GDM1 (cell line): ENCODE measurements at places on chromosomes 12 and 14.

DNA sequence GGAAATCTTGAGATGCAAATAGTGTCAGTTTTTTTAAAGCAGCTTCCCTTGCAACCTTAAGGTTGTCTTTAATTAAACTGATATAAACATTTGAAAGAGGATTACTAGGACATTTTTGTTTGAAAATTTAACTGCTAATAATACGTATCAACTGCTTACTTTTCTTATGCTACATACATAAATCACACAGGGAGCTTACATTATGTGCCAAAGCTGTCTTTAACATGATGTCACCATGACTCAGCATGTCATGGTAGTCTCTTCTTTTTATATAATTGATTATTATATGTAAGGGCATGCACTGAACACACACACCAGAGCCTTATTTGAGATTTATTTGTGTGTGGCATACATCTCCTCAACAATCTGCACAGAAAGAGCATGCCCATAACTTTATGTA, 63.0 kb upstream of the PTHLH start:
- DNase-seq = no peak

DNA sequence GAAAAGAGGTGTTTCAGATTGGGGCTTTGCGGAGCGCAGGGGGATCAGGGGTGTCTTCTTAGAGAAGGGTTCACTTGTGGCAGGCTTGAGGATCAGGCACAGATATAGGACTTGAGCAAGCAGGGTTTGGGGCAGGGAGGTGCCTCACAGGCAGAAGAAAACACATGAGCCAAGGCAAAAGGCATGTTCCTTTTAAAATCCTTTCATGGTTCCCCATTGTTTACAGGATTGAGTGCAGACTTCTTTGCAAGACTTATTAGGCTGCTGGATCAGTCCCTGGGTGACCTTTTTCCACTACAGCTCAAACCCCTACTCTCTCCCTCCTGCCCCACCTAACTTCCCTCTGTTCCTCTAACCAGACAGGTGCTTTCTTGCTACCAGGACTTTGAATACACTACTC, 19.7 kb downstream of the HSPB8 start:
- no peak for DNase-seq

- no peak for DNase-seq
These were observed 207.2 kb downstream of the SLC5A8 start for GRCh38 chr12:101002696-101003419.

GRCh38 chr12:77630344-77630743, 200.3 kb upstream of the NAV3 start:
- DNase-seq = no peak

GRCh38 chr12:9868951-9869306, 225 bp downstream of the CLEC2B start:
- no peak for DNase-seq

DNA sequence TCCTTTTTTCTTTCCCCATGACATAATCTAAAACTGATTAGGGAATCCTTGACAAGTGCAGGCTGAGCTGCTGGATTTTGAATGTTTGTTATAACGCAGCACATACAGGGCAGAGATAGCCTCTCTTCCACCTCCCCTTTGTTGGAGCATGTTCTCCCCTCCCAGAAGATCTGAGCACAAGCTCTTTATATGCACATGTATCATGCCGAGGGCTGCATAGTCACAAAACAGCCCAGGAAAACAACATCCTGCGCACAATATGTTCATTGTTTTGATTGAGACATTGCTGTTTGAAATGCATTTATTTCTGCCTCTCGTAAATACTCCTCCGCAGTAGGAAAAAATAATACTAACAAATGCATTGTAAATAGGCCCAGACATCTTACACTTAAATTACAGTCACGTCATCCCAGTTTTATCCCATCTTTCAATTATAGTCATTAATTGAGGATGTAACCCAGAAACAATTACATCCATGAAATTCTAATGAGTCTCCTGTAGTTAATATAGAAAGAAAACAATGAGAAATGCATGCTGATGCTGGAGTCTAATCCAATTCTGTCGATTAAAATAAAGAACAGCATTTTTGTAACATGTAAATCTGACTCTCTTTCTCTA, 401.8 kb downstream of the BTG1 start:
- DNase-seq = no peak

- DNase-seq = no peak
These were observed 130.1 kb upstream of the LHX5 start for GRCh38 chr12:113601656-113602263.

DNA sequence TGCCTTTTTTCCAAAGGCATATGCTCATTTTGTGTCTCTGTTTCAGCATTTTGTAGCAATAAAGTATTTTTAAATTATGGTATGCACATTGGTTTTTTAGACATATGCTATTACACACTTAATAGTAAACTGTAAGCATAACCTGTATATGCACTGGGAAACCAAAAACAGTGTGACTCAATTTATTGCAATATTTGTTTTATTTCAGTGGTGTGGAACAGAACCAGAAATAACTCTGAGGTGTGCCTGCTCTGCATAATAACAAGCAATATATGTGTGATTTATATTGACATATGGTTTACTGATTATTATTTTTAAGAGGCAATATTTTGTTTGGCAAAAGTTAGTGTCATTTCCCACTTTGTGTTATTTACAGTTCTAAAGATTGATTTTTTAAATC, 126.6 kb upstream of the CPNE8 start:
- DNase-seq = no peak
